ENCODE measurements at places on chromosomes 5 and 9.

GRCh38 chr9:120966013-120966369, 39.4 kb upstream of the TRAF1 start:
- DNase-seq = no peak

DNA sequence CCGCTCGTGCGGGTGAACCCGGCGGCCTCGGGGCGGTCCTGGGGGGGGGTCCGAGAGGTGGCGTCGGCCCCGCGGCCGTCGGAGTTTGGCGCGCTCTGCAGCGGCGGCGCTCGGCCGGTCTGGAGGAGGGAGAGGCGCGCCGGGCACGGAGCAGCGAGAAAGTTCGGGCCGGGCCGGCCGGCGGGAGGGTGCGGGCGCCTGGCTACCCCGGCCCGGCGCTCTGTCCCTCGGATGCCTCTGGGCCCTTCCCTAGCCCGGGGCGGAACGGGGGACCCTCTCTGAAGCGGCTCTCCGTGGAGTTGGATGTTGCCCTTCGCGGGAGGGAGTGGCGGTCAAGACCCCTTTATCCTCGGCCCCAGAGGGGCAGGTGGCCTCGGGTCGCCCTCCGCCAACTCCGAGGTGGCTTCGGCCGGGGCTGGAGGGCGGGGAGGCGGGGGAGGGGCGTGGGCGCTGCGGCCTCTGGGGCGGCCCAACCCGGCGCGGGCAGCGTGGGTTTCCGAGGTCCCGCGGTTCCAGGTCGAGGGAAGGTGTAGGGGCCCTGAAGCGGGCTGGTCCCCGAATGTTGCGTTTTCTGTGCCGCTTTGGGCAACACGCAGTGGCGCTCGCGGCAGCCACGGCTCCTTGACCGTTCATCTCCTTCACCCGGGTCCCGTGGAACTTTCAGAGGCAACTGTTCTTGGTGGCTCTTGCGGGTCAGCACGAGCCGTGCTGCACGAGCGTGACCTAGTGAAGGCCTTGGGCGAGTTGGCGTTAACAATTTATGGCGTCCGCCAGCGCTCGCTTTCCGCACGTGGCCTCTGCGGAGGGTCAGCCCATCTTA, 290.5 kb downstream of the DOCK8 start:
- DNase-seq = peak; percentile 2

DNA sequence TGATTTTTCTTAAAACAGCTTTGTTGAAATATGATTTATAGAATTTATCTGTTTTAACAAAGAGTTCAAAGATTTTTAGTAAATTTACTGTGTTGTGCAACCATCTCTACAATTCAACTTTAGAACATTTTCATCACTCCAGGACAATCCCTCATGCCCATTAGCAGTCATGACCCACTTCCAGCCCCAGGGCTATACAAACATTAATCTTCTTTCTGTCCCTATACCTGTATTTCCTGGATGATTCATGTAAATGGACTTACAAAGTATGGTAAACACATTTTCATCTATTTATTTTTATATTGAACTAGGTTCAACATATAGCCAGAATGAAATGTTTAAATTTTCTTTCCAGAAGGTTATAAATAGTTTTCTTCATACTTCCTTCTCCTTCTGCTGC, 127.8 kb upstream of the CCDC180 start:
- no peak for DNase-seq

GRCh38 chr9:114470581-114470980, 34.7 kb downstream of the WHRN start:
- DNase-seq = no peak

DNA sequence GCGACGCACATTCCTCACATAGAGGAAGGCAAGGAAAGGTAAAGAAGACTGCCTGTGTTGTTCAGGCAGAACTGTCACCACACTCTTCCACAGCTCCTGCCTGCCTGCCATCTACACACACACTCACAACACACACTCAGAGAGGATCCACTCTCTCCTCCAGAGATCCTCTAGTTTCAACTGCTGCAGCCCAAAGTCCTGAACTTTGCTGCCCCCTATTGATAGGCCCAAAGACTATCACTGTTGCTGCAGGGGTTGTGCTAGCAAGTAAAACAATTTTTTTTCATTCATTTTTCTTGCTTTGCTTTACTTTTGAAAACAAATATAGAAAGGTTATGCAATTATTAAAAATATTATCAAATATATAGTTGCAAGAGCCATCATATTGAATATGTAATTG, 5.9 kb upstream of the CFAP90 start:
- no peak for DNase-seq

DNA sequence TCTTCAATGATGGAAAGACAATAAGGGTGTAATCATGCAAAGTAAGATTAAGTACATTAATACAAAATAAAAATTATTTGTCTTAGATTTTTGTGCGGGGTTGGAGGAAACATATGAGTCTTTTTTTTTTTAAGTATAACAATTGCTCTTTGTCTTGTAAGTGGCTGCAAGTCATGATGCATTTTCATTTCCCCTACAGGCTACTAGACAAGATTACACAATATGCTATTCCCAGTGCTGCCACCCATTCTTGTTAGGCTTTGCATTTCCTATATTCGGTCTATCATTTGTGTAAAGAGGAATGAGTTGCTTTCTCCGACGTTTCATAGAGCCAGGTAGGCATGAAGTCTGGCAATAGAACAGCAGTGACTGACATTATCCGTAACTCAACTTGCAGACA, 294.2 kb upstream of the CYLC2 start:
- no peak for DNase-seq

DNA sequence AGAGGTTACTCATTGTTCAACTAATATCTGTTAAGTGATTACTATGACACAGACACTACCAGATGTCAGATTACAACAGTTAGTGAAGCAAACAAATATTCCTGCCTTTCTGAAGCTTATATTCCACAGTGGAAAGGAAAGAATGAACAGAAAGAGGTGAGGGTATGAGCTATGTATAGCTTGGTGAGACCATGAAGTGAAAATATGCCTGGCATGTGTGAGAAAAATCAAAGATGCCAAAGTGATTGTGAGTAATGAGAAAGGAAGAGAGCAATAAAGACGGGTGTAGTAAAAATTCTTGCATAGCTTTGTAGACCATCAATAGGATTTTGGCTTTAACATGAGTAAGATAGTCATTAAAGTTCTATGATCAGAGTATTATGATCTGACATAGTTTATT, 734.5 kb upstream of the NUDT12 start:
- DNase-seq = no peak

DNA sequence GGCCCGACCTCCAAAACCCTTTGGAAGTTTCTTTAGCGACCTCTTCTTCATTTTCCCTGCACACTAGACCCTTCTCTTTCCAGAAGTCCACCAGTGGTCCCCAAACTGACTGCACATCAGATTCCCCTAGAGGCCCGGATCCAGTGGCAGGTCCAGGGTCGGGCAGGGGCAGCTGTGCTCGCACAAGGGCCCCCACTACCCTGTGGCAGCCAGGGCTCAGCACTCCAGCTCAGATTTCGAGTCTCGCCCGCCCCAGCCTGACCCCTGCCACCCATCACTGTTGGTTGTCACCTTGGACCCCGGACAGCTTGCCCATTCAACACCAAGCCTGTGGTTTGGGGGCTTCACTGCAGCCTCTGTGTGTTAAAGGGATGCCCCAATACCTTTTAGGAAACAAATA, 7.8 kb upstream of the ZDHHC12 start:
- no peak for DNase-seq

- no peak for DNase-seq
These were observed 280.7 kb downstream of the RFX3 start for GRCh38 chr9:3244963-3245653.

DNA sequence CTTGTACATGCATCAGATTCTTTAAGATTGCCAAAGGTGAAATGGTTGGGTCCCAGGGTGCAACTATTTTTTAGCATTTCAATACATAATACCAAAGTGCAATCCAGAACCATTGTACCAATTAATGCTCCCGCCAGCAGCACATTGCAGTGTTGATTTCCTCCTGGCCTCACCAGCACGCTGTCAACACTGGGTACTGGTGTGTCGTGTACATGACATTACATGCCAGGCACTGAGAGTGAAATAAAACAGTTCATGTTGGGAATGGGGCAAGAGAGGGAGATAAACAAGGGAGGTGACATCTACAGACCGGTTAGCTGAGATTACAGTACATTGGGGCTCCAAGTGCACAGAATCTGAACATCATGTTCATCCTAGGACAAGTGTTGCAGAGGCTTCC, 37.8 kb downstream of the HMGCS1 start:
- no peak for DNase-seq
